Uterus (tissue), 4 donors: ENCODE measurements at places on chromosomes 12 and 14. TPM values are rescaled to one million over a fixed set of nuclear protein-coding genes. Genes with fewer than 3 reads are reported as not detected.
A peak's percentile ranks its signal among the peaks of the same experiment; 100 is the strongest.

Gene MYO1H
- not detected for total RNA-seq

Gene REM2
- not detected for total RNA-seq

Gene ZC3H10
- 5.7 TPM for total RNA-seq

Gene PARP2
- total RNA-seq, result 11.0 TPM

Gene FAR2
- total RNA-seq, result 4.7 TPM

Gene PDZRN4
- total RNA-seq, result 3.0 TPM

Gene MYH7
- not detected for total RNA-seq

Gene CMTM5
- total RNA-seq, result not detected

Gene TAS2R50
- total RNA-seq, result 5.8 TPM

Gene RAP1B
- 257 TPM for total RNA-seq

Gene DLGAP5
- 22.1 TPM for total RNA-seq

Gene GALNT9
- total RNA-seq, result 4.3 TPM

GRCh38 chr12:31923063-31923412 is 36.2 kb upstream of the RESF1 start:
- H3K27me3 ChIP-seq, result no peaks in the 10 kb centered on the region
- no peak overlapping the region for H3K27ac ChIP-seq
- no peak for DNase-seq

DNA sequence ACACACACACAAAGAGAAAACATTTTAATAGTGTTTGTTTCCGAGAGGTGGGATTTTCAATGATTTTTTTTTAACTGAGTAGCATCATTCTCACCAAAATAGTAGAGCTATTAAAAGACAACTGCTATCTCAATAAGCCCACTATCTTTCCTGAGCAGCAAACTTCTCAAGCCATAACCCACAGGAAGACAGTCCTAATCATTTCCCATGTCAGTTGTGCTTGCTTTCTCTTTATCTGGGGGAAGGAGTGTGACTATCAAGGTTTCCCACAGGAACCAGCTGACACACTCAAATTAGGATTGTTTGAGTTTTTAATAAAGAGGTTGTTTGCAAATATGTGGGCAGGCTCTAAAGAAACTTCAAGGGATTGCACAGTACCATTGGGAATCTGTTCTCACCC is 4.9 kb upstream of the MAX start:
- H3K27me3 ChIP-seq, result no peaks in the 10 kb centered on the region
- no peak overlapping the region for H3K27ac ChIP-seq
- no peak overlapping the region for H3K4me3 ChIP-seq
- H3K36me3 ChIP-seq, result no peaks in the 10 kb centered on the region

DNA sequence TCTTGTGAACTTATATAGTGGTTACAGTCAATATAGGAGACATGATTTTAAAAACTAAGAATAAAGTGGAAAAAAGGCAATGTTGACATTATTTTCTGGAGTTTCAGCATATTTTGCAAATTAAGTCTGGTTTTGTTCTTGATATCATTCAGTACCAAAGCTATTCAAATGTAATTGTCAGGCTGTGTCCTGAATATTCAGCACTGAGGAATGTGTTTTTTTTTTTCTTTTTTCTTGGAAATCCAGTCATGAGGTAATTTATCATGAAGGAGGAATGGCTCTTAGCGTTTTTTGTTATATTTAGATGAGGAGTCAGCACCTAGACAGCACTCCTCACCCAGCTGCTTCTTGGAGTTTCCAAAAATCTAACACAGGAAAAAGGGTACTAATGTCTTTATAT is 225.5 kb downstream of the CCDC91 start:
- no peaks in the 10 kb centered on the region for H3K27me3 ChIP-seq
- H3K27ac ChIP-seq, result peak overlapping the region; percentile 55
- H3K36me3 ChIP-seq, result no peaks in the 10 kb centered on the region
- no peaks in the 10 kb centered on the region for H3K4me1 ChIP-seq
- no peak for DNase-seq
- no peak overlapping the region for H3K4me3 ChIP-seq

GRCh38 chr12:93572712-93573551 is 457 bp downstream of the SOCS2 start:
- H3K27me3 ChIP-seq, result no peaks in the 10 kb centered on the region
- DNase-seq, result no peak
- no peaks in the 10 kb centered on the region for H3K36me3 ChIP-seq

GRCh38 chr14:94936401-94936892 is 166.5 kb upstream of the GSC start:
- no peaks in the 10 kb centered on the region for H3K27me3 ChIP-seq
- peak; percentile 60 for DNase-seq
- no peaks in the 10 kb centered on the region for H3K4me1 ChIP-seq
- no peaks in the 10 kb centered on the region for H3K36me3 ChIP-seq

DNA sequence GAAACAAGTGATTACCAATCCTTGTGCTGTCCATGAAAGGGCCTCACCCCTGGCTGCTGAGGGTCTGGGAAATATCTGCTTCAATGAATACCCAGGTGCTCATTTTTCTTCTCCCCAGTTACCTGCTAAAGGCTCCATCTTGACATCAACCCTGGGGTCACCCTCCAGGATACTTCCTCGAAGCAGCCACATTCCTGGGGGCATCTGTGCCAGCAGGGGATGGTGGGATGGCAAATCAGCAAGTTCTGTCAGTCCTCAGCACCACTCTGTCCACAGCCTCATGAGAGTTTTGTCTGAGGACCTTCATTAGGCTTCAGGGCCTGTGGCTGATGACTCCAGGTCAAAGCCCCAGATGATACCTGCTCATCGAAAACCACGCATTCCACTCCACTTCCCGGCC is 124.8 kb downstream of the ZFP36L1 start:
- H3K27ac ChIP-seq, result peak overlapping the region; percentile 94
- peak; percentile 27 for DNase-seq
- H3K4me3 ChIP-seq, result no peak overlapping the region
- peaks cover 39% of the 10 kb centered on the region for H3K4me1 ChIP-seq

DNA sequence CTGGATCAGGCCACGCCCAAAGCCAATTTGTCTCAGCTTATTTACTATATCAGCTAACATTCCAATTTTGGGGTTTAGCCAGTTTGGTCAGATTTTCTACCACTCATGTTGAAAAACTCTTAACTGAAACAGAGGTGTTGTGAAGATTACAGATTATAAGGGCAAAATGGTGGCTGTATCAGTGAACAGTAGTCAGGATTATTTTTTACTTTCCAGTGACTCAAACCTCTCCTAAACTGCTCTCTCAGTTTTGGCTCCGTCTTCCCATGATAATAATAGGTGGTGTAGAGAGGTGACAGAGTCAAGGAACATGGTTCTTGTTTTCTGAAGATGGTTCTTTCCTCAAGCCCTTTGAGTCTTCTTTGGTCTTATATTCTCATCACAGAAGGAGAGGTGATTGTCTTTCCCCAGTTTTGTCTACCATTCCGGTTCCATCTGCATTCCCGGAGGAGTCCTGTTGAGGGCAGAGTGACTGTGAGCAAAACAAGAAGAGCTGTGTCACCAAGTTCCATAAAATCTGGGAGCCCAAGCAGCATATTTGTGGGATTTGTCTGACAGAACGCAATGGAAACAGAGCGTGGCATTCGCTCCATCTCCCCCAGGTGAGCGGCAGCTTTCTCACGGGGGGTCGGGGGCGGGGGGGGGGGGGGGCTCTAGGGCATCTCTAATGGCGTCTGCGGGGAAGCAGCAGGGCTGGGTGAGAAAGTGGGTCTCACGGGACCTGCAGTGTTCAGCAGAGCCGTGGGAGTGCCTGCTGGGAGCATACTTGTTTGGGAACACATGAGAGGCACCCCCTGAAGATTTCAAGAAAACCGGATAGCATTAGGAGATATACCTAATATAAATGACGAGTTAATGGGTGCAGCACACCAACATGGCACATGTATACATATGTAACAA is 59.1 kb downstream of the TBC1D30 start:
- no peaks in the 10 kb centered on the region for H3K27me3 ChIP-seq
- no peaks in the 10 kb centered on the region for H3K4me1 ChIP-seq
- no peak overlapping the region for H3K4me3 ChIP-seq
- no peak overlapping the region for H3K27ac ChIP-seq
- no peak for DNase-seq

DNA sequence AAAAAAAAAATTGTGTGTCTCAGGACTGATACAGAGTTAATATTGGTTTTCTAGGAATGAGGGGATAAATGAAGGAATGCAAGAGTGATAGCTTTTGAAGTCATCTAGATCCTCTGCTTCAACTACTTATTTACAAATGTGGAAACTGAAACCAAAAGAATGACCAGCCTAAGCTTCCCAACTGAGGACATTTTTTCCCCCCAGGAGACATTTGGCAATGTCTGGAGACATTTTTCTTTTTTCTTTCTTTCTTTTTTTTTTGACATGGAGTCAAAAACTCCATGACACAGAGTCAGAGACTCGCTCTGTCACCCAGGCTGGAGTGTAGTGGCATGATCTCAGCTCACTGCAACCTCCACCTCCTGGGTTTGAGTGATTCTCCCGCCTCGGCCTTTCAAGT is 15.3 kb downstream of the DLK1 start:
- no peak for DNase-seq
- H3K27ac ChIP-seq, result no peak overlapping the region
- no peaks in the 10 kb centered on the region for H3K27me3 ChIP-seq
- H3K4me1 ChIP-seq, result no peaks in the 10 kb centered on the region
- H3K4me3 ChIP-seq, result no peak overlapping the region
- no peaks in the 10 kb centered on the region for H3K36me3 ChIP-seq

GRCh38 chr12:27513155-27513824 is 10.7 kb upstream of the PPFIBP1 start:
- no peaks in the 10 kb centered on the region for H3K36me3 ChIP-seq
- H3K4me3 ChIP-seq, result no peak overlapping the region
- H3K27ac ChIP-seq, result no peak overlapping the region

GRCh38 chr14:61197416-61197815 is 83.7 kb downstream of the TMEM30B start:
- no peaks in the 10 kb centered on the region for H3K36me3 ChIP-seq
- H3K27ac ChIP-seq, result no peak overlapping the region
- no peaks in the 10 kb centered on the region for H3K4me1 ChIP-seq
- no peak for DNase-seq

GRCh38 chr12:7929083-7929792 is 6.7 kb downstream of the SLC2A3 start:
- no peaks in the 10 kb centered on the region for H3K36me3 ChIP-seq
- no peaks in the 10 kb centered on the region for H3K4me1 ChIP-seq
- no peaks in the 10 kb centered on the region for H3K27me3 ChIP-seq
- no peak for DNase-seq

- H3K4me3 ChIP-seq, result no peak overlapping the region
- no peaks in the 10 kb centered on the region for H3K36me3 ChIP-seq
- H3K27me3 ChIP-seq, result no peaks in the 10 kb centered on the region
- no peak overlapping the region for H3K27ac ChIP-seq
Observed at GRCh38 chr14:87901236-87901635, 91.7 kb downstream of the GALC start.

GRCh38 chr14:33040372-33041140 is 101.9 kb downstream of the NPAS3 start:
- H3K27me3 ChIP-seq, result no peaks in the 10 kb centered on the region
- no peaks in the 10 kb centered on the region for H3K36me3 ChIP-seq
- DNase-seq, result no peak
- no peak overlapping the region for H3K4me3 ChIP-seq
- H3K27ac ChIP-seq, result no peak overlapping the region
- no peaks in the 10 kb centered on the region for H3K4me1 ChIP-seq

DNA sequence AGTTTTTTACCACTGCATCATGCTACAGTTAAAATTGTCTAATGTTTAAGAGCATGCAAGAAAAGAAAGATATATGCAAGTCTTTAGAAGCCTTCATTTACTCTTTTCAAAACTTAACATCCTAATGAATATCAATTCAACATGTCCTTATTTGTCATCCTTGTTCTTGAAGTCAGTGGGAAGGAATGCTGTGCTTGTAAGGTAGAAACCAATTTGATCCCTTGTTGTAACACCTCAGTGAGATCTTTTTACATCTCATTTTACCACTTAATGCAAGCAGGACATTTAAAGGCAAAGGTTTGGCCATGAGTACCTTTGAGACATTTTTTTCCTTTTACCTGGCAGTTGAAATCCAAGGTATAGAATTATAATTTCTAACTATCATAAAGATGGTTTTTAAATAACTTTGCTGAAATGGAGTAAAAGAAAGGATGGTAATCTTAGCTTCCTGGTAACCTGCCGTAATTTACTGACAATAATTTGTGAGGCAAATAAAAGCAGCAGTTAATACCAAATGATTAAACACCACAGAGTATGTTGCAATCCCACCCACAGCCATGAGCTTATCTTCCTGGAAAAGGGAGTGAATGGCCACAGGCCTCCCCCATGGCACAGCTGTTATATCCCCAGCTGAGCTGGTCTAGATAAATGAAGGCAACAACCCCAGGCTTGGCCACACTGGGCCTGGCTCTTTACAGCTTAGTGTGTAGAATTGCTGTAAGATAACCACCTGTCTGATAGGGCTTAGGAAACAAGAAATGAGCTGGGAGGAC is 33.2 kb upstream of the STRN3 start:
- H3K4me1 ChIP-seq, result no peaks in the 10 kb centered on the region
- peak overlapping the region; percentile 21 for H3K27ac ChIP-seq
- H3K27me3 ChIP-seq, result no peaks in the 10 kb centered on the region
- H3K36me3 ChIP-seq, result no peaks in the 10 kb centered on the region
- H3K4me3 ChIP-seq, result no peak overlapping the region

DNA sequence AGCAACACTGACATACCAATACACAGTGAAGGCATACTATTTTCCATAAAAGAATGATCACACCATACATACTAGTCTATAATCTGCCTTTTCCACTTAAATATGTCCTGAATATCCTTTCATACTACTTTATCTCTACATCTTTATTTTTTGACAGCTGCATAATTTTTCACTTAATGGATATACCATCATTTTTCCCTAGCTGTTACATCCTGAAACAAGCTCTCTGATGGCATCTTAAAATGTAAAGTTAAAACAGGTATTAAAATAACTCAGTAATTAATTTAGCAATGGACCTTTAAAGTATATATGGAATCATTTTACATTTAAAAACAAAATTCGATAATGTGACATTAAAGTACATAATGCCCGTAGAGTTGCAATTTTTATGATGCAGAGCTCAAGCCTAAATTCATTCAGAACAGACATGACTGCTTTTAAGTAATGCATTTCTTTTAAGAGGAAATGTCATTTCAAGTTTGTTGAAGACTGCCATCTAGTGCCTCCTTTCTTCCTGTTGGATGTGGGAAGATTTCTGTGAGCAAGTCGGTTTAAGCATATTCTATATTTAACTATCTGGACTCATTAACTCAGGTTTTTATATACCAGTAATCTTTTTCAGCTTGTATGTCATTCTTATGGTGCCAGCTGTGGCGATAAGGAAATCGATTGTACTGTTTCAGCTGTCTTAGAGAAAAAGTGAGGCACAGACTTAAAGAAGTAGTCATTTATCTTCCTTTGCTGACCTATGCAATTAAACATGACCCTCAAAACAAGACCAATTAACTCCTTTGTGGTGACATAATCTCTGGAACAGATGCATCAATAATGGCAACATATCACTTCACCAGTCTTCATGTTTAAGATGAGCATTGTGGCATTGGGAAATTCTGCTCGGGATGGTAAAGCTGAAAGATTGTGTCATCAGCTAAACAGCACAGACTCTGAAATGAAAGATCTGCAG is 20.3 kb downstream of the PRICKLE1 start:
- no peaks in the 10 kb centered on the region for H3K27me3 ChIP-seq
- H3K4me3 ChIP-seq, result no peak overlapping the region
- DNase-seq, result no peak
- no peak overlapping the region for H3K27ac ChIP-seq

- H3K36me3 ChIP-seq, result no peaks in the 10 kb centered on the region
- H3K27ac ChIP-seq, result no peak overlapping the region
- peaks cover 4% of the 10 kb centered on the region for H3K27me3 ChIP-seq
- no peaks in the 10 kb centered on the region for H3K4me1 ChIP-seq
- no peak for DNase-seq
Observed at GRCh38 chr12:40376533-40377267, 151.9 kb downstream of the LRRK2 start.
